CD4-positive, alpha-beta T cell treated with Interferon alpha-2 for 1 hour (primary cell): ENCODE measurements at places on chromosomes 2 and 18.
A peak's percentile ranks its signal among the peaks of the same experiment; 100 is the strongest.

GRCh38 chr2:102764083-102764482 is 2.3 kb downstream of the TMEM182 start:
- DNase-seq: no peak

- no peak for DNase-seq
These were observed 65.6 kb upstream of the RAB6C start for GRCh38 chr2:129913695-129914495.

DNA sequence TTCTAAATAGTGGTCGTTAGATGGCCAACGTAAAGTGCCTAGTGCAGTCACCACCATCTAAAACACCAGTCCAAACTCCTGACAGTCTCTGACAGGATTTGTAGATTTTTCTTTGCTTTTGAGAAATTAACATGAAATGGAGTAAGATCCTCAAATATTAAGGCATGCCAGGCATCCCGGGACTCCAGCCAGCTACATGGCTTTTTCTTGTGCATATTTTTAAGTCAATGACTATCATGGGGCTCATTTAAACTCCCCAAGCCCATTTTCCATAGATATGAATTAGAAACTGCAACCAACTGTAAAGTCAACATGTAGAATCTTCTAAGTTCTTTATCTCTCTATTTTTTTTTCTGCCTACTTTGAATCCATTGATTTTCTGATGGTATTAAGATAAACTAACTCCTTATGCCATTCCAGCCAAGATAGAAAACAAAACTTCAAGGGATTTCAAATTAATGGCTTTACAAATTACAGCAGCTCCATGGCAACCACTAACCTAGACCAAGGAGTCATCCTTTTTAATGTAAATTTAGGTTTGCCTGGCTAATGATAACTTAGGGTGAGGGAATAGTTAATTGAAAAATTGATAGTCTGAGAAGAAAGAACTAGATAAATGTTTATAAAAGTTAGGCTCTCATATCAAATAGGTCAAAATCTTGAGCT is 764.1 kb upstream of the NXPH2 start:
- DNase-seq: no peak

DNA sequence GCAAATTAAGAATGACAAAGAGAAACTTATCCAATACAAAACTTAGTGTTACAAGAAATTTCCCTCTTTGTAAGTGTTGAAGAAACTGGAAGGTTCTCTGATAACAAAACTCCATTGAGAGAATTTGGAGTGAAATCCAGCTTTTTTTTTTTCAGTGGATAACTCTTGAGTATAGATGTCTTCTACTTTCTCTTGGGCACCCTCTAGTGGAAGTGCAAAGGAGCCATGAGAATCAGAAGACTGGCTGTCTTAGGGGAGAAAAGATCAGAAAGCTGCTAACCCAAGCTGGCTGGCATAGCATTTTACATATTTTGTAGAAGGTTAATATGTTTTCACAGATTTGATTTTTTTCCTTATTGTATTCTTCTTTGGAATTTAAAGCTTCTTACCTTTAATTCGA is 138.8 kb upstream of the SATB2 start:
- no peak for DNase-seq

- DNase-seq: no peak
These were observed 601.1 kb upstream of the SETBP1 start for GRCh38 chr18:44079606-44080005.

DNA sequence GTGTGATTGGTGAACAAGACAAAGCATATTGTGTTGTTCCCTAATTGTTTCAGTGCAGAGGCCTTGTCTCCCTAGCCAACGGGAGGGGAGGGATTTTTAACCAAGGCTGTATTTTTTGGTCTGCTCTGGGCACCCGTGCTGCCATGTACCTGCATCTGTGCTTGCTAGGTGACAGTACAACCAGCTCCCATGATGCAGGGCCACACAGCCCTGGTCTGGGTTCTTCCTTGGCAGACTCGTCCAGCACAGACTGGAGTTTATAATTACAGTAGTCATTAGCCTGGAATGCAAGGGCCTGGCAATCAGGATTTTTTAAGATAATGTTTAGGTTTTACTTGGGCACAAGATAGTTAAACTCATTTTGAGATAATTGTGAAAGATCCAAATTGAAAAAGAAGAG is 36.4 kb downstream of the TCF7L1 start:
- DNase-seq: no peak

DNA sequence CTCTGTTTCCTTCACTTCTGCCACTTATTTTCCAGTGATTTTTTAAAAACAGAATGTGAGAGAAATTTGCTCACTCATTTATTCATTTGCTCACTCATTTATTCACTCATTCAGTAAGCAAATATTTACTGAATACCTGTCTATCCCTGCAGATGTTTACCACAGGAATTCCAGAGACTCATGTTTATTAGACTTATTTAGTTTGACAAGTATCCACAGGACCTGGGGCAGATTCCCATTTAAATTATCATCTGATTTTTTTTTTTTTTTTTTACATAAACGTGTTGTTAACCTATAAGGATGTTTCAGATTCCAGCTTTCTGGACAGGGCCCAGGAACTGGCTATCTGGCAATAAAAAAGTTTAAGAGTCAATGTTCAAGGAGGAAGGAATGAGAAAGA is 175.1 kb upstream of the ERBB4 start:
- DNase-seq: no peak

- no peak for DNase-seq
These were observed 198.1 kb downstream of the IKZF2 start for GRCh38 chr2:212953170-212953920.

GRCh38 chr18:23003289-23003688 is 70.2 kb downstream of the RBBP8 start:
- no peak for DNase-seq

DNA sequence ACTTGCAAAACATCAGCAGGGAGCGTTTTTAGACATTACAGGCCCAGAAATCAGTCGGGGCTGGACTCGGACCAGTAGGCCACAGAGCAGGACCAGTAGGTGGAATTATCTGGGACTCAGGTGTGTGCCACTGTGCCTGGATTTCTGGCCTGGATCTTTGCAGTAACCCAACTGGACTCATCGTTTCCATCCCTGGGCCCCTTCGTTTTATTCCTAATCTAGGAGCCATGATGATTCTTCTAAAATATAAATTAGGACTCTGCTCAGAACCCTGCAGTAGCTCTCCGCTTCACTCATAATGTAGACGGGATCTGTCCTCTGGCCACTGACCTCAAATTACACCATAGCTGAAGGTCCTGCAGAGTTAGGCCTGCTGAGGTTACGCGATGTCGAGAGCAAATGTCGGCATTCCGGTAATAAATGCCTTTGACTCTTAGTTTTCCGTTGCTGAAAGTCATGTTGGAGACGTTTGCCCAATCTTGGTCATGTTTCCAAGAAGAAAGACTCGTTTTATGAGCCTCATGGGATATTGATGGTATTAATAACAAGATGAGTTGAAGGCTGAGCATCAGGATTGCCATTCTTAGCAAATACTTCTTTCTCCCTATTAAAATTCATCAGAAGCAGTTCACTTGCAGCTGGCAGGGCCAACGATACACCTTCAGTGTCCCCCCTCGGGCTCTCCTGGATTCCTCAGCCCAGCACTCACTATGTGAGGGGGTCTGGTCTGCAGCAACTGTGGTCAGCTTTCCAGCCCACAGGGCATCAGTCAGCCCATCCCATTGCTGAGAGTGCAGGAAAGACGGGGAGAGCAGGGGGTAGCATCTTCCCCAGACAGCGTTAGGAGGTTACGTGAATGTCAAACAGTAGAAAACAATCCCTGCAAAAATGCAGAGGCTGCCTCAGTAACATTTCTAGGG is 39.9 kb upstream of the KLF11 start:
- DNase-seq: no peak

GRCh38 chr2:168993538-168993937 is 37.6 kb downstream of the ABCB11 start:
- DNase-seq: no peak

- no peak for DNase-seq
These were observed 1089.4 kb upstream of the SLC39A10 start for GRCh38 chr2:194567661-194568017.

DNA sequence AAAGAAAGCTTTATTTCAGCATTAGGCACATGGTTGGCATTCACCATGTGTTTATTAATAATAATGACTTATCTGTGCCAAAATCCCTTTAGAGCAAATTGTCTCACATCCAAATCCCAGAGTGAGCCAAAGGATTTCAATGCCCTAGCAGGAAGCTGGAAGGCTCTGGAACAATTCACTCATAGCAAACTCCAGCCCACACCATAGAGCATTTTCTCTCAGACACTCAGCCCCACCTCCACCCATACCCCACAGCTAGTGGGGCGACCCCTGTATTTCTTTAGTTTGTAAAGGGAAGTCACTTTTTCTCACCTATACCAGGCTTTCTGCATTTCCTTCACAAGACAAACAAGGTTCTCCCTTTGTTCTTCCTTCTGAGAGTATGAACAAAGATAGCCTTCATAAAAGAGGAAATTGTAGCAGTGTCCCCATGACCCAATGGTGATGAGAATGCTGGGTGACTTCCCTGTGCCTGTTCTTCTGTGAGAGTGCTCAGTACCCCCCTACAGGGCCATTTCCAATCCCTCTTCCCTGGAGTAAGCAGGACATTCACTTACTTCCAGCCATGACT is 100.1 kb upstream of the APCDD1 start:
- no peak for DNase-seq

DNA sequence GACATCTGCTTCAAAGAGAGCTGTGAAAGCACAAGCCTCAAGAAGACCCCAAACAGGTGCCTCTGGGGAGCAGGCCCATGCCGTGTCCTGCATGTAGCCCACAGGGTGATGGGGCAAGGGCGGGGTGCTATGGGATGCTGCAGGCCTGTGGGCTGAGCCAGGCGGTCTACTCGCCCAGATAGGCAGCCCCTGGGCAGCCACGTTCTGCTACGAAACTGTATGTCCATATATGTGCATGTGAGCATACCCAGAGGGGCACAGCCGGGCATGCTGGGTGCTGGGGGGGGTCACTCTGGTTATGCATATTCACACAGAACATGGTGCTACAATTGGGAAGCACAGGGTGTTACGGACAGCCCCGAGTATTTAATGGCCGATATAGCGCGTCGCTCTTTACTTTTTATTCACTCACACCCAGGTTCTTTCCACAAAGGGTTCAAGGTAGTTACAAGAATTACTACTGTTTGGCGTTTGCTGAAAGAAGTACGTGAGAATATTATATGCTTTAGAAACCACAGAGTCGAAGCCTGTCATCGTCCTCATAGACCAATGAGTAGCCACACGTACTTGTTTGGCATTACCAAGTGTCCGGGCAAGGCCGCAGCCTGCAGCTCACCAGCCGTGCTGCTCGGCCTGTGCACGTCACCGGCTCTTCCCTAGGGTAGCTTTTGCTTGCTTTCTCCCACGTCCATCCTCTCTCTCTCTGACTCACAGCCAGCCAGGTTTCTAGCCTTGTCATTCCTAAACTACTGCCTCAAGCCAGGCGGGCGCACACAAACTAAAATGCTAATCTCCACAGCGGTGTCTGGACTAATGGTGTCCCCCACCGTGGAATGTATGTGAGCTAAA is 14.4 kb downstream of the MTERF4 start:
- DNase-seq: no peak

DNA sequence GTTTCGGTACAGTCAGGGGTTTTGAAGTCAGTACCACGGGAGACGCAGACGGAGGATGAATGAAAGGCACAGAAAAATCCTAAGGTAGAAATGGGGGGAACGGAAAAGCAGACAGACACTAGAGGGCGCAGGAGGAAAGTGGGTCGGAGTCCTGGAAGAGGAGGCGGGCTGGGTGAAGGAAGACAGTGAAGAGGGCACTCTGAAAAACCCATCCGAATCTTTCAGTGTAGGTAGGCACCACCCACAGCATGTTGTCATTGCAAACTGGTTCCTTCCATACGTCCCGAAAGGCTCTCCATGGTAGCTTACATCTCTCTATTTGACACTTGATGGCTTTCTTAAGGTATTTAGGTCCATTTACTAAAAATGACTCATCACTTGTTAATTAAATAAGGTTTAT is 18.5 kb upstream of the ZNF236 start:
- DNase-seq: peak; percentile 64

DNA sequence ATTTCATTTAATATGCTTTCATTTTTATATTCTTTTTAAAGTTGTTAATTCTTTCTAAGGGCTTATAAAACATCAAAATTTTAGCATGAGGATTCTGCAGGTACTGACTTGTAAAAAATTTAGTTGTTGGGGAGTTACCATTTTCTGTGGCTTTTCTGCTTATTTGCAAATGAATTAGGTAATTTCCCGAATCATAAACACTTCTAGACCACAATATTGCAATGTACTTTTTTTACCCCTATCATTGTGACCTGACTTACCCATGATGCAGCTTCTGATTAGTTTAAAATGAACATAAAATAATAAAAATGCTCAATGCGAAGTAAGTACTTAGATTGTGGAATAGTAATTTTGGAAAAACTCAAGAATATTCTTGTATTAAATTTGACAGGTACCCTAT is 11.4 kb downstream of the ARL6IP6 start:
- peak; percentile 35 for DNase-seq

DNA sequence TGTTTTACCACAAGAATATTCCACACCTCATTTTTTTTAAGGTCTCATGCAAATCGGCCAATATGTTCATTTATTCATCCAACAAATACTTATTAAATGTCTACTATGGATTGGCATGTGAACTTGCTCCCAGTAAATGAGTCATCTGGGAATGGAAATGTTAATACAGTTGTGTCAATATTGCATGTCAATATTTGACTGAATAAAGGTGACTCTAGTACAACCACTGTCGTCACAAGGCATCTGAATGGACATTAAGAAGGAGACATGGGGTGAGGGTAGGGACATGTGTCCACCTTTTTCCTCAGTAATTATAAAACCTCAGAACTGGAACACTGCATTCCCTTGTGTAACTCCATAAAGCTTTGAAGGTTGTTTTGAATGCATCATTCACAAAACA is 365.4 kb downstream of the ADCYAP1 start:
- DNase-seq: no peak

- peak; percentile 99 for DNase-seq
These were observed at the start of gene HAT1 for GRCh38 chr2:171922230-171923022. HAT1 (plus strand) TSS chr2:171922461; CDS start chr2:171922501, 40 bp downstream.

DNA sequence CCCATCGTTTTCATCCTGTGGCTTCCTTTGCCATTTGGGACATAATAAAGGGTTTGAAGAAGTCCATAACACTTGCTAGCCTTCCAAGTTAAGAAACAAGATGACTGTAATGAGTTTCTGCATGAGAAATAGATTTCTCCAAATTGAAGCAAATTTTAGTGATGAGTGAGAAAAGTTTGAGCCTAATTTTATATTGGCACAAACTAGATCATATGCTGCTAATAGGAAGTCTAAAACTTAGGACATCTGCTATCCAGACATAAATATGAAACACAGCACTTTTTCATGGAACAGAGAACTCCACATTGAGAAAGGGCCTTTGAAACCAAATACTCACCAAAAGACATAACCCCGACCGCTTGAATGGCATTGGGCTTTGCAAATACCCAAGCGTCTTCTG is 39.8 kb downstream of the SLC38A11 start:
- DNase-seq: no peak

GRCh38 chr2:71153585-71154224 is 23.3 kb downstream of the MPHOSPH10 start:
- DNase-seq: no peak

- no peak for DNase-seq
These were observed 154.3 kb downstream of the NRP2 start for GRCh38 chr2:205836477-205837221.
